Activated T-cell treated with anti-CD3 and anti-CD28 coated beads, Interleukin-2, amount 50 U/mL, for 4 hours (primary cell): ENCODE measurements at places on chromosomes 6 and 20.

GRCh38 chr6:145368075-145368474 is 367.2 kb downstream of the EPM2A start:
- DNase-seq, result no peak

DNA sequence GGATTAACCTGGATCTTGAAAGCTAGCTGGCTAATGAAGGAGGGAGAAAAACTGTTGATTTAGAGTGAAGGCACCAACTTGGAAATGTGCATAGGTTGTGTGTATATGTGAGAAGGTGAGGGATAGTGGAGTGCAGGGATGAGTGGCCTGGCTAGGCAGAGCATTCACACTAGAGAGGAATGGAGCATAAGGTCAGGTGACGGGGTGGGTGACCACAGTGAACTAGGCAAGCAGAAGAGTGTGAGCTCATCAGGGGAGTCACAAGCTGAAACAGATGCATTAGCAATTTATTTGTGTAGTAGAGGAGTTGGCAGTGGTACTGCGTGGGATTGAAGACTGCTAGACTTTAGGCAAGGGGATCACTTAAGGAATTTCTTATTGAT is 10.5 kb downstream of the ANKRD66 start:
- DNase-seq, result no peak

- no peak for DNase-seq
These were observed 100.5 kb downstream of the LMBRD1 start for GRCh38 chr6:69696273-69696672.

- DNase-seq, result no peak
These were observed 23.6 kb upstream of the RIPOR2 start for GRCh38 chr6:24959319-24959718.
